ENCODE measurements at places on chromosomes 12 and 14. TPM values are rescaled to one million over a fixed set of nuclear protein-coding genes. Genes with fewer than 3 reads are reported as not detected.

GRCh38 chr12:12072064-12072760 lies 1.5 kb downstream of the BCL2L14 start:
- H3K27me3 ChIP-seq: no peaks in the 10 kb centered on the region
- no peak overlapping the region for H3K27ac ChIP-seq
- no peaks in the 10 kb centered on the region for H3K4me1 ChIP-seq
- peak overlapping the region; percentile 2 for H3K4me3 ChIP-seq

DNA sequence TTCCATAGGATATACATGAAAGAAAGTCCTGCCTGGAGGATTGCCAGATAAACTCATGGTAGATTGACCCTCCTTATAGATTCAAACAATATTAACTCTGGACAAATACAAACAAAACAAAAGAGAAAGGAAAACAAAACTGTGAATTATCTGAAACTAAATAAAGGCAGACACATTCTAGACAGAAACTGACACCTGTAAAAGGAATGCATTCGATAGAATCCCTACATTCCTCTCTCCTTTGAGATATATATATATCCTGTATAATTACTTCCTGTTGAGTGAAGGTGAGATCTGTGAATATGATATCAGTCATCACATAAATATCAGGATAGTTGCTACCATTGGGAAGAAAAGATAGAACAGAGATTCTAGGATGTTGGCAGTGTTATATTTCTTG lies 948.4 kb upstream of the ATXN7L3B start:
- no peak overlapping the region for H3K4me3 ChIP-seq
- DNase-seq: no peak
- no peak overlapping the region for H3K27ac ChIP-seq
- no peaks in the 10 kb centered on the region for H3K36me3 ChIP-seq

DNA sequence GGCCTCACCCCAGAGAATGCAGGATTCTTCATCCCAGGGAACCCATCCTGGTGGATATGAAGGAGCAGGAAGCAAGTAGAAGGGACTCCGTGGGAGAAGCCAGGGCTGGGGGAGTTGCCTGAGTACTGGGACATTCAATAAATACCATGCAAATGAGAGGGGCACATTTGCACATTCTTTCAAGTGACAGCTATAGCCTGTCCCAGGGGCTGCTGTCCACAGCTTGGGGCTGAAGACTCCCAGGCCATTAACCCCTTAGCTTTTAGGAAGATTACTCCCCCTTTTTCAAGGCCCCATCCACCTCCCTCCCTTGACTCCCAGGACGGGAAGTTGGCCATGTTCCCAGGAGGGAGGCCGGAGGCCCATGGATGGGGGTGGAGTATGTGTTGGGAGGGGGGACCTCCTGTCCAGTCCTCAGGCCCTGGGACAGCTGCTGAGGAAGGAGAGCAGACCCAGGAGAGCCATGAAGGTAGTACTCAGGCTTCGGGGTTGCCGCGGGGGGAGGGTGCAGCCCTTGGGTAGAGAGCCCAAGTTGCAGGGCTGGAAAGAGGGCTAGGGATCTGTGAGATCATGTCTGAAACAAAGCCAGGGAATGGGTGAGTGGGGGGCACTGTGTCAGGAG lies 974 bp upstream of the TNS2 start:
- H3K4me3 ChIP-seq: peak overlapping the region; percentile 74
- H3K4me1 ChIP-seq: peaks cover 71% of the 10 kb centered on the region
- no peaks in the 10 kb centered on the region for H3K36me3 ChIP-seq

DNA sequence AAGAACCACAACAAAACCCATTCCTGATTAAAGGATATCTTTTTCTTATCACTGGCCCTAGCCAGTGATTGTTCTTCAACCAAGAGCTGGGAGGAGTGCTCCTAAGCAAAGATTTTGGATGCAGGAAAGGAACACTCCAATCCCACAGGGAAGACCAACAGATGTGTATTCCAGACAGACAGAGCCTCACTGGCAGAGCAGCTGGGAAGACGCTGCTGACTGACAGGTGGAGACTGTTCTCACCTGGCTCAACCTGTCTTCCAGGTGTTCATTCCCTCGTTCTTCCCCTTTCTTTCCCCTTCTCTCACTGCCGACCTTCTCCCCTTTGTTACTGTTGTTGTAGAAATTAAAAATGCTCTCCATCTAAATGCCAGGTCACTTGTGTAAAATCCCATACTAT lies 89.7 kb upstream of the CCDC198 start:
- H3K4me3 ChIP-seq: no peak overlapping the region
- H3K27me3 ChIP-seq: no peaks in the 10 kb centered on the region
- no peaks in the 10 kb centered on the region for H3K4me1 ChIP-seq
- DNase-seq: no peak
- H3K36me3 ChIP-seq: no peaks in the 10 kb centered on the region

- H3K4me3 ChIP-seq: peak overlapping the region; percentile 57
- H3K4me1 ChIP-seq: peaks cover 45% of the 10 kb centered on the region
- peaks cover 70% of the 10 kb centered on the region for H3K36me3 ChIP-seq
- DNase-seq: peak; percentile 97
- H3K27me3 ChIP-seq: no peaks in the 10 kb centered on the region
These were observed 7.9 kb downstream of the SETD1B start for GRCh38 chr12:121811434-121812319.

GRCh38 chr12:100668945-100669536 lies 95.6 kb downstream of the GAS2L3 start:
- H3K27ac ChIP-seq: no peak overlapping the region
- no peaks in the 10 kb centered on the region for H3K27me3 ChIP-seq
- H3K36me3 ChIP-seq: no peaks in the 10 kb centered on the region
- H3K4me1 ChIP-seq: no peaks in the 10 kb centered on the region

DNA sequence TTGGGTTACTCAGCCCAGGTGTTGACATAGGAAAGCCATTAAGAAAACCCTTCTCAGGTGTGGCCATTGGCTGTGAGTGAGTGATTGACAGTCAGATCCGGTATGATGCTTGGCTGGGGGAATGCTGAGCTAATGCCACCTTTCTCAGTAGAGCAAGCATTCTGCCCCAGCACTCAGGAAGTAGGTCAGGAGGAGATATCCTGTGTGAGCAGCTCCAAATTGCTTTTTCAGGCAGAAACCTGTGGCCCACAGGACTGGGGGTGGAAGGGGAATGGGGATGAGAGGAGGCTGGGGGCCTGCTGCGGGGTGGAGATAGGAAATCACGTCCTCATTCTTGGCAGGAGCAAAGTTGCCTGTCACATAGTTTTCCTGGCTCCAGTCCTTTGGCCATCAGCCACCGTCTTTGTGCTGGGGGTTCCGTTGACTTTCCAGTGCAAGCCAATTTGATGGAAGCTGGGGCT lies 55.7 kb downstream of the NINJ2 start:
- DNase-seq: peak; percentile 80
- peak overlapping the region; percentile 55 for H3K27ac ChIP-seq
- no peaks in the 10 kb centered on the region for H3K27me3 ChIP-seq
- no peaks in the 10 kb centered on the region for H3K36me3 ChIP-seq
- no peak overlapping the region for H3K4me3 ChIP-seq
- H3K4me1 ChIP-seq: peaks cover 40% of the 10 kb centered on the region

The SDR9C7 gene
- not detected for total RNA-seq

The BCL2L2 gene
- 48.3 TPM for total RNA-seq

The ARG2 gene
- total RNA-seq: 9.1 TPM

The NINJ2 gene
- 25.1 TPM for total RNA-seq

Measured in upper lobe of left lung (tissue), 6 donors.